ENCODE measurements at places on chromosomes 5 and 9.

DNA sequence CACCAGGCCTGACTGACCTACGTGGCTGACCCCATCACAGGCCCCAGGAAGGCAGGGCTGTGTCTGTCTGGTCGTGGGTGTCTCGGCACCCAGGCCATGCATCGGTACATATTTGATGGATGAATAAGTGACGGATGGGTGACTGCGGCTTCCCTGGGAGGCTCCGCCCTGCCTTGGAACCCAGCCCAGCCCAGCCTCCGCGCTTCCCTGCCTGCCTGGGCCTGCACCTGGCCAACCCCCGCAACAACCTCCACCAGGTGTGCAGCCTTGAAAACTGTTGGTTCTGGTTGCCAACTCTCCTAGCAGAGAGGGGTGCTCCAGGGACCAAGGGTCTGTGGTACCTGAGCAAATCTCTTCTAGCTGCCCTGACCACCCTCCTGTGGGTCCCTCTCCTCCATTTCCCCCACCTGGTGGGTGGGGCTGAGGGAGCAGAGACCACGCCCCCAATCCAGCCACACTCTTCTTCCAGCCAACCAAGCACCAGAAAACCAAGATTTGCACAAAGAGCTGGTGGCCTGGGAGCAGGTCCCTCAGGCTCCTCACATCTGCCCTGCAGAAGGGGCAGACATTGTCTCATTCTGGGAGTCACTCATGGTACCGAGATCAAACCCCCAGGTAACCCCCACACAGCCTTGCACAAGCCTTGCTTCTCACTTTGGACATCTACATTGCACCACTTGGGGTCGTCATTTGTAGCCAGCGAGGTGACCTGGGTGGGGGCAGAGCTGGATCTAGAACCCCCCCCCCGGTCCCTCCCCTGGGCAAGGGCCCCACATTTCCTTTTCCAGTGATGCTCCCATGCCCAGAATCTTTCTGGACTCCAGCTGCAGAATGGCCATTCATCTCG lies 100.6 kb upstream of the IER5L start:
- peak; percentile 93 for DNase-seq

DNA sequence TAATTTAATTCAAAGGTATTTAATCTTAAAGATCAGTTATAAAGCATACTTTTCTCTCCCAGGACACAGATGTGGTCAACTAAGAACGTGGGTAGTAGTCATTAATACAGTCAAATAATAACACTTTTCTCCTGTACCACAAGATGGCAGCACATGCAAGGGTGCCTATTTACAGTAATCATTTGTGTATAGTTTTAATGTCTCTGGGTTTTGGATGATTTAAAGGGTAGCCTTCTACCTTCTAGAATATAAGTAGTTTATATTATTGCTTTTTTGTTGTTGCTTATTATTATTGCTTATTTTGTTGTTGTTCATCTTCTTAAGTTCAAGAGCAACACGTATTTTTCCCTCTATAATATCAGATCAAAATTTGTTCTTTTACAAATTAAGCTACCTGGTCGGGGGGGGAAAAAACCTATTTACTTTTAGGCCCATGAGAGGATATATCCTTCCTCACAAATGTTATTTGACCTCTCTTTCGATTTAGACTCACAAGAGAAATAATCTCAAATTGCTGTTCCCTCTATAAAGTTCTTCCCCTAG lies 59.6 kb upstream of the SLC27A6 start:
- no peak for DNase-seq

DNA sequence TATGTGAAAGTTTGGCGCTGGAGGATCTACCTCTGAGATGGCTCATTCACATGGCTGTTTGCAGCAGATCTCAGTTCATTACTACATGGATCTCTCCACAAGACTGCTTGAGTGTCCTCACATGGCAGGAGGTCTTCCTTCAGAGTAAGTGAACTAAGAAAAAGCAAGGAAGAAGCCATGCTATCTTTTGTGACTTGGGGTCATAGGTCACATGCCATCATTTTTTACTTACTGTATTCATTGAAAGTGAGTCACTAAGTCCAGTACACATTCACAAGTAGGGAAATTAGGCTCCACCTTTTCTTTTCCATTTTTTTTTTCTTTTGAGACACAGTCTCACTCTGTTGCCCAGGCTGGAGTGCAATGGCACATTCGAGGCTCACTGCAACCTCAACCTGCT lies 8.7 kb upstream of the CDKN2AIPNL start:
- DNase-seq = no peak

DNA sequence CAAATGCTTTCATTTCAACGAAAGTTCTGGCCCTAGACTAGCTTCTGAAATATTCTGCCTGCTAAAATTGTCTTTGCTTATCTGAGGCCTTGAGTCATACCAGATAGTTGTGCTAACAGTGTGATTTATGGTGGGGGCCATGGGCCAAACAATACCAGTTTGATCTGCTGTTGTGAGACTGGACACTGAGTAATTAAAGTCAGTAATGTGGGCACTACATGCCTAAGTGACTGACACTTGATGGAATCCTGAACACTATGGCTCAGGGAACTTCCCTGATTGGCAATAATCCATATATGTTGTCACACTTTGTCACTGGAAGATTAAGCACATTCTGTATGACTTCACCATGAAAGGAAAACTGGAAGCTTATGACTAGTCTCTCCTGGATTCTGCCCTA lies 127.6 kb upstream of the CYLC2 start:
- peak; percentile 54 for DNase-seq

DNA sequence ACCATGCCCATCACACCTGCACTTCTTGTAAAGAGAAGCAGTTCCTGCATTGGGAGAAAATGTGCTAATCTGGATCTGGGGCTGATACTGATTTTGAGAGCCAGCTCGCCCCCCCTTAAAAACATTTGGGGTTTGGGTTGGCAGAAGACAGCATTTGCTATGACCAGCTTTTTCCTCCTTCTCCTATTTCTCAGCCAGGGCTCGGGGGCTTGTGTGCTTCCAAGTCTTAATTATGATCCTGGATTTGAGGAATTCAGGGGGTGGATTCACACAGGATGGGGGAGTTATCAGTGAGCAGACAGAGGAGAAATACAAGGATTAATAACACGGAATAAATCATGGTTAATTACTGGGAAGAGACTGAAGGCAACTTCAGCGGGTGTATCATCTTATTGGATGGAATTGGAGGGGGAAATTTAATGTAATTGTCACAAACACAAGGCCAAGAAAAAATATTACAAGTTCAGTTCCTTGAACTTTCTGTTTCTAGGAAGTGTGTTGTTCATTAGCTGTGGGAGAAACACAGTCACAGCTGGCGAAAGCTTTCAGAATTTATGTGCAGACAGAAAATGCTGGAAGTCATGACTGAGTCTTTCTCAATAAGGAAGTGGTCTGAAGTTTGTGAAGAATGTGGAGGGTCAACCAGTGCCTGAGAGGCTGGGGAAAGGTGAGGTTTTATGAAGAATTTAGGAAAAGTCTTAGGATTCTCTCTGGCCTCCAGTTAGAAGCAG lies 15.3 kb downstream of the C9orf152 start:
- DNase-seq = peak; percentile 33

GRCh38 chr9:124468061-124468740 lies 17.9 kb downstream of the ADGRD2 start:
- no peak for DNase-seq

DNA sequence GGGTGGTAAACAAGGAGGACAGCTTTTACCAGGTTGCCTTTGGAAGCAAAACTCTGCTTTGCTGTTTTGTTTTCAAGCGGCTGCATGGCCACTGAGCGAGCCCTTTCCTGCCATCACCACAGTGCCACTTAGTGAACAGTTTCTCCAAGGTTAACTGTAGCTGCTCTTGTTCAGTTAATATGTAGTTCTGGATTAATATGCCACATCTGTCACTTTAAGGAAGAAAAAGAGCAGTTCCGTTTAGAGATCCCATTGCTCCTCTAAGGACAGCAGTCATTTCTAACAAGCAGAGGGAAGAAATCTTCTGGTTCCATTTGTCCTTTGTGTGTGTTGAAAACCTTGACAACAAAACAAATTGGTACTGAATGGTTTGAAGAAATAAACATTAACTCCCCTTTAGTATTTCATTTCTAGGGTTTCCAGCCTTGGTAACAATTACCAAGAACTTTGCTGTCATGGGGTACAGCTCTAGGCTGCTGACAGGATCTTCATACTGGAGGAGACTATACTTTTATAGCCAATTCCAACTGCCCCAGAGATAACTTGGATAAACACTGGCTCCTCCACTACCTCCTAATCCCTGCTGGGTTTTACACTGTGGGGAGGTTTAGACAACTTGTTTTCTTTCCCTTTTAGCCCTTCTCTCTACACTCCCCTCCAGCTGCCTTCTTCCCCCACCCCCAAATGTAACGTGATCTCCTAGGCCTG lies 10.3 kb upstream of the ABL1 start:
- DNase-seq = peak; percentile 84

DNA sequence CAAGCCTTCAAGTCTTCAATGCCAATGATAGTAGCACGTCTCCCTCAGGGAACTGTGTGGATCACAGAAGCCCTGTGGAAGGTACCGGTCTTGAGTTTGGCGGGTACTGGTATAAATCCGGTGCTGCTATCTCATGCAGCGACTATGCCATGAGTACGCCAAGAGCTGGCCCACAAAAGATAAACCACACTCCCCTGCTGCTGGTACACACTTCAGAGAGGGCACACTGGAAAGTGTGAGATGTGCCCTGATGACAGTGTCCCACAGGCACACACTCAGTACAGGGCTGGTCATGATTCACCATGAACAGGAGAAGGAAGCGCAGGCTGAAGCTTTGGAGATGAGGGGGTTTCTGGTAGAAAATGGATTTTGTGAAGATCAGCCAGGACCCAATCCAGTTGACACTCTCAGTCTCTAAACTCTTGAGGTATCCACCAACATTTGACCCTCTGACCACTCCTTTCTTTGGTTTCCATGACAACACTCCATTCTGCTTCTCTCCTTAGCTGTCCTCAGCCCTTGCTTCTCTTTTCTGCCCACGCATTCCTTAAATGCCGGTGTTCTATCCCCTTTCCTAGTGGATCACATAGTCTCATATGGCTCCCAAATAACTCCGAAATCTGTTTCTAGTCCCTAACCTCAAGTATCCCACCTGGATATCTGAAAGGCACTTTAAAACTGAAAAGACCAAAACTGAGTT lies 5.1 kb downstream of the AMACR start:
- no peak for DNase-seq

- peak; percentile 46 for DNase-seq
Observed at GRCh38 chr9:114312513-114312875, 10.4 kb upstream of the ORM1 start.

- DNase-seq = no peak
Observed at GRCh38 chr9:91247278-91247677, 114.4 kb downstream of the AUH start.

DNA sequence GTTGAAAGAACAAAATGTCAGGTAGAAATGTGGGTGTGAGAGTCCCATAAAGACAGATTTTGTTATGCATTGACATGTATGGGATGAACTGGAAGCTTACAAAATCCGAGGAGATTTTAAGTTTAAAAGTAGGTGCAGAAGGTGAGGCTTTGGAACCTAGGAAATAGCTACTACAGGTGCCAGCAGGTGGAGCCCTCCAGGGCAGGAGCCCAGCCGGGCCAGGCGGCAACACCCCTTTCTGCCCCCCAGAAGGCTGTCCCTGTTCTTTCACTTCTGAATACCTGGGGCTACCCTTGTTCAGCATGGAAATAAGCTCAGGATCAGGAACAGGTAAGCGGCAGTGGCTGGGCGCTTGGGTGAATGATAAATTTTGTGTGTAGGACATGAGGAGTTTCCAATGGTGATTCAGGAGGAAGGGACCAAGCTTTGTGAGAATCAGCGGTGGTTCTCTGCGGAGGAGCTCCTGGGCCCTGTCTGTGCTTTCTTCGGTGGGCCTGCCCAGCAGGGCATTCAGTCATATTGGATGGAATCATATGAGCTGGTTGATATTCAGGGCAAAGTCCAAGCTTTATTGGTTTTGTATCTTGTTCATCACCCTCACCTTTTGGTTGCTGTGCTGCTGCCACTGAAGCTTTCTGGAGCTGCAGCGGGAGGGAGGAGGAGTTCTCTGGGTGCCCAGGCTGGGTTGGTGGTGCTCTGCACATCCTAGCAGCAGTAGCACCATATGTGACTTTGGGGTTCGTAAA lies 12.3 kb downstream of the PCBD2 start:
- no peak for DNase-seq

DNA sequence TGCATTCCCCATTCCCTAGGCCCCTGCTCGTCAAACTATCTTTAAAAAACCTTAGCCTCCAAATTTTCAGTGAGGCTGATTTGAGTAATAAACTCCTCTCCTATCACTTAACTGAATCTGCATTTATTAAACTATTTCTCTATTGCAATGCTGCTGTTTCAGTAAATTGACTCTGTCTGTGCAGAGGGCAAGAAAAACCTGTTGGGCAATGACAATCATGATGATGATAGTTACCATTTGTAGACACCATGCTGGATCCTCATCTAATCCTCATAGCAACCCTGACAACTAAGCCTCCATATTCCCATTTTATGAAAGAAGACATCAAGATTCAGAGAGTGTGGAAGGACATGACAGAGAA lies 212.9 kb downstream of the TRIM32 start:
- no peak for DNase-seq

DNA sequence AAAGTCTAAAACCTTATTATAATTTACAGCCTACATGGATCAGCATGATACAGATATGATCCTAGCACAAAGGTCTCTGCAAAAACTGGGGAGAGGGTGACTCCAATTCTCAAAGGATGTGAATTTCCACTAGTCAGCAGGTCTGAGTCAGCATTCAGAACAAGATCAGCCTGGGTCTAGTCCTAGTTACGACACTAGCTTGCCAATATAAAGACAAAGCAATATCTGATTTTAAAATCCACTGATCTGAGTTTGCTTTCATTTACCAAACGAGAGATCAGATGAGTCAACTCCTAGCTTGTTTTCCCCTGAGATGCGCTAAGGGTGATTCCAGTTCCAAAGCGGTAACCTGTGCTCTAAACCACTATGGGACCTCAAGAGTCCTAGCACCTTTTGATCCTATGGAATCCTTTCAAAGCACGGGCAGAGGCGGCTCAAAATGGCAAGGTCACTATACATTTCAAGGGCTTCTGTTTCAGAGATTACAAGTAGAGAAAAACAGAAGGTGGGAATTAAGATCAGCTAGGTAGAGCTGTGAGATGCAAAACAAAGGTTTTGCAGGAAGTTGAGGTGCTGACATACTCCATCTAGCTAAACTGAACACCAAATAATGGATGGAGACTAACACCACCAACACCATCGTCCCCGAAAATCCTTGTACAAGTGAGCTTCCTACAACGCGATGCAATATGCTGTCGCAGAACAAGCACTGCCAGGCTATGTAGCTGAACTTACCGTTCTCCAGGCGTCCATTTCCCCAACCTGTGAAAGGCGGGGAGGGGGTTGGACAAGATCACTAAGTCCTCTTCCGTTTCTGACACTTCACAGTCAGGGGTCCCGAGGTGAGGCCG lies 906 bp downstream of the SLC25A51 start:
- DNase-seq = no peak

- DNase-seq = no peak
Observed at GRCh38 chr5:74864823-74865222, 1.4 kb downstream of the FAM169A start.

DNA sequence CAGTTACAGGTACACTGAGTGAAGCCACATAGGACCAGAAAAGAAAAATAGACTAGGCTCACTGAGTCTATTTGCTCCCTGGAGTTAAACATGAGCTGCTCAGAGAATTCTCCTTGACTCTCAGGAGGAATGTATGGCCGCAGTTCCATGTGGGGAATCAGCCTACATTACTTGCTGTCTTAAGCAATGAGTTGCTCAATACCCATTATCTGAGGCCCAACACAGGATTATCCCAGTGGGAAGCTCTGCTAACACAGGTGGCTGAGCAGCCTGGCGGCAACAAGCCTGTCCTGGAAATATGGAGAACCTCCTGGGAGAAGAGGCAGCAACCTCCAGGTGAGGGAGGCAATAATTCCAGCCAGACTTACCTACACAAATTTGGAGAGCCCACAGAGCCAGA lies 177.5 kb upstream of the NREP start:
- DNase-seq = no peak

- DNase-seq = no peak
Observed at GRCh38 chr5:150519560-150519945, 11.6 kb downstream of the NDST1 start.
